ENCODE measurements at places on chromosomes 6 and 20.

GRCh38 chr6:57974653-57975052 lies 657.2 kb downstream of the PRIM2 start:
- DNase-seq: no peak

DNA sequence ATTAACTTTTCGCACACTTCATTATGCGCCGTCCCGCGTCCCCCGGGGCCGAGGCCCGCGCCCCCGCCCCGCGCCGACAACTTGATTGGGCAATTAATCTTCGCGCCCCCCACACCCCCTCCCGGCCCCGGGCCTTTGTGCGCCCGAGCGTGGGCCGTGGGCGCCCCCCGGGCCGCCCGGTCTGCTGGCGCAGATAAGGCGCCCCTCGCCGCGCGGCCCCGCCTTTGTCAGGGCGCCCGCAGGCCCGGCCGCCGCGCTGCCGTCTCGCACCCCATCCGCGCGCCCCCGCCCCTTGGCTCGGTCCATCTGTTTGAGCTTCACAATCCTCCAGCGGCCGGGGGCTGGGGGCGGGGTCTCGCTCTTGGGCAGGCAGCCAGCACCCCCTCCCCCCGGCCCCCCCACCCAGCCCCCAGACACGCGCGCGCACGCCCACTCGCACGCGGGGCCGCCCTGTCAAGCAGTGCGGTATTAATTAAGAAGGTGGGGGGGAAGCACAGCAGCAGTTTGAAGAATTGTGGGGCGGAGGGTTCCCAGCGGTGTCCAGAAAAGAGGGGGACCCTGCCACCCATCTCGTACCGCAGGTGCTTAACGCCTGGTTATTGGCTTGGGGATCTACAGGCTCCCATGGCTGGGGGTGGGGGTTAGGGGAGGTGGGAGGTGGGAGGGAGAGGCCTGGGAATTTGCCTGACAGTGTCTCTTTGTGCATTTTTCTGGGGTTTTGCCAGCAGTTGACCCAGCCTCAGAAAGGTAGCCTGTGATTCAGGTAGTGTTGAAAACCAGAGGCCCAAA lies 34.6 kb upstream of the SCRT2 start:
- peak; percentile 73 for DNase-seq

DNA sequence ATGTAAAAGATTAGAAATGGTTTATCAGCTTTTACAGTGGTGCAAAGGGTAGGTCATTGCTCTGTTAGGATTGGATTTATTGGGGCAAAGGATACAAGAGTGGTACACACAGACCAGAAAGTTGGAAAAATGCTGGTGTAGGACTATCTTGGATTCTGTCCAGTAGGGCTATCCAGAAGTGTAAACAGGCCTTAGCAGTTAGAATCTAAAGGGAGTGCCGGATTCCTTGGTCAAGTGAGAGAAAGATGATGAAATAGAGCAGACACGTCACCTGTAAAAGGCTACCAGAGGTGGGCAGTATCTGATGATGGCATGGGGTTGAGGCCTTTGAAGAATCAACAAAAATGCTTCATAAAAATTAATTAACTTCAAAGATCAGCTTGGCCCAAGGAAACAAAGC lies 975.9 kb downstream of the KIF16B start:
- no peak for DNase-seq

DNA sequence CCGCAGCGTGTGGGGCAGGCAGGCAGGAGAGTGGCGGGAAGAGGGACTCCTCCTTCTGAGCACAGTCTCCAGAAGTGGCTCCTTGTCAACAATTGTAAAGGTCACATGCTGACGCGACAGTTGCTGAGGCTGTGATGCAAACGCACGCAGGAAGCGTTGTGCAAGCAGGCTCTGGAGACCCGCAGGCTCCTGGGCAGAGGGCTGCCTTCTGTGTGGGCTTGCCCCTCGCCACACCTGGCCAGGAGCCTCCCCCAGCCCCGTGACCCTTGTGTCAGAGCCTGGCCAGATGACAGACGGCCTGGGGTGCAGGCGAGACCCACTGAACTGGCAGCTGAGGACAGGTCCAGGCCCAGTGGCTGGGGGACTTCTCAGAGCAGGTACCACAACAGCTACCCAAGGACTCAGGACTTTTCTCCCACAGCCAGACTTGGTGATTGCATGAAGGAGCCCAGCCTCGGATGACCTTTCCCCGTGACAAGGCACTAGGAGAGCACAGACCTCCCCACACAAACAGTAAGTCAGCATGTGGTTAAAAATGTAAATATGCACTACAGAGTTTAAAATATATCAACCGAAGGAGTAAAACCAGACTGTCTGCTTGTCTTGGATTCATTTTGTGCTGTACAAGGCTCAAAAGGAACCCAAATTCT lies 222.1 kb upstream of the RREB1 start:
- DNase-seq: no peak

GRCh38 chr6:134640229-134640628 lies 309.7 kb downstream of the ALDH8A1 start:
- DNase-seq: no peak

- DNase-seq: no peak
Measured at GRCh38 chr20:15063081-15063480, 725.7 kb upstream of the FLRT3 start.

DNA sequence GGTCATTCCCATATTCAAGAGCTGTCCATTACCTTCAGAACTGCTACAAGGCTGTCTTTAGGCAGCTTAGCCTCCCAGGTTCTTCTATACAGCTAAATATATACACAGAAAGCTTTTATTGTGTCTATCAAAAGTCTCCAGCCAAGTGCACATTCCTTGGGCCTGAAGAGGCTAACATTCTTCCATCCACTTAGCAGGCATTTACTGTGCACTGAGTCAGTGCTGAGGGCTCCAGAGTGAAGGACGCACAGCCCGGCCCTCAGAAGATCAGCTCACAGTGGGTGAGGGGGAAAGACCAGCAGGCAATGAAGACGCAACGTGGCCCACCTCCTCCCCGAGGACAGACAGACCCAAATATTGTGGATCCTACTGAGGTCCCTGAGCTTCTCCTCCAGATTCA lies 569.9 kb downstream of the CDH26 start:
- no peak for DNase-seq

DNA sequence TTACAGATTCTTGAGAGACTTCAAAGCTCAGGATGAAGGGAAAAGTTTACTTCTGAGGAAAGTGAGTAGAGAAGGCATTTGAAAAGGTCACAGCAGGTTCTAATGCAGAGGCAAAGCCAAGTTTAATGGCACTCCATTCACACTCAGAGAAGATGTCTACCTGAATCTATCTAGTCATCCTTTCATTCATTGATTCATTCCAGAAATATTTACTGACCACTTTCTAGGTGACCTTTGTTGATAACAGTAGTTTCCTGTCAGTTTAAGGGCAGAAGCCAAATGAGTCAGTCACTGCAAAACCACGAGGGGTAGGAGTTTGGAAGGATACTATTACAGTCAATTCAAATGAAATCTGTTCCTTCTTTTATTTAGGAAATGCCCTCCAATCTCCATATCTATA lies 30.8 kb downstream of the FBXO5 start:
- no peak for DNase-seq

- DNase-seq: no peak
Measured at GRCh38 chr6:35088281-35089215, 52.6 kb downstream of the TCP11 start.

DNA sequence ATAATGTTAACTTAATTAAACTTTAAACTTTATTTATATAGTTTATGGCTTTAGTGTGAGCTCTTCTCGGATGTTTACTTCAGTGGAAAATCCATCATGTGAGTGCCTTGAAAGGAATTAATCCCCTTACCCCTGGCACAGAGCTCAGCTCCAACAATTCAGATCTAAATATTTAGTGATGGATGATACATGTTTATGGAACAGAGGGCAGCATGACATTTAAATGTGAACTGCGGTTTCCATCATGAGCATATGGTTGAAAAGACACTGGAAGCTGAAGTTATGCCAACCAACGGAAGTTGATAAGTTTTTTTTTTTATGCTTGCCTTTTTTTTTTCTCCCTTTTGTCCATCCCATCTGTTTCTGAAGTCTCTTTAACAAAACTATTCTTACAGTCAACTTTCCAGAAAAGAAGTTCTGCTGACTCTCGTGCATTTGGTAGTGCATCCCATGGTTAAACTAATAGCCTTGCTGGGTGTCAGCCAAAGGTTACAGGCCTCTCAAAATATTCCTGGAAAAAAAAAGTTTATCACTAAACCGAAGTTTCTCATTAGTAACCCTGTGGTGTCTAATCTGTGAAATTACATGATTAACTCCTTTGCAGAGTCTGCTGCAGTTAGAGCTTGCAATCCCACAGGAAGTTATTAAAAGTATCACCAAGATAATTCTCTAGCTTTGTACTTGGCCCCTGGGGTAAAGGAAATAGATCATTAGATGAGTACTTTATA lies 243.9 kb upstream of the TCF21 start:
- no peak for DNase-seq

DNA sequence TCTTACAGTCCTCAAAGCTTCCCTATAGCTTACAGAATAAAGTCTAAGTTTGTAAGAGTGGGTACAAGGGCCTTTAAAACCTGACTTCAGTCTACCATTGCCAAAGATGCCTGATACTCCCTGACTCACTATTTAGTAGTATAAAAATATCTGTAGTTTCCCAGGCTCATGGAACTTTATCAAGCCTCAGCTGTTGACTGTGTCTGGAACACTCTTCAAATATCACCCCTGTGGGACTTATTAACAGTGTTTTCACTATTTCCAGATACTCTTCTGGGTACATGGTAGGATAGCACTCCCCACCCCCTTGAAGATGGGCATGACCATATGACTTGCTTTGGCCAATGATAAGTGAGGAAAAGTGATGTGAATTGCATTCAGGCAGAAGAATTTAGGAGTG lies 105.3 kb upstream of the TENT5A start:
- no peak for DNase-seq

- DNase-seq: no peak
Measured at GRCh38 chr6:152893187-152893586, 89.7 kb downstream of the FBXO5 start.

DNA sequence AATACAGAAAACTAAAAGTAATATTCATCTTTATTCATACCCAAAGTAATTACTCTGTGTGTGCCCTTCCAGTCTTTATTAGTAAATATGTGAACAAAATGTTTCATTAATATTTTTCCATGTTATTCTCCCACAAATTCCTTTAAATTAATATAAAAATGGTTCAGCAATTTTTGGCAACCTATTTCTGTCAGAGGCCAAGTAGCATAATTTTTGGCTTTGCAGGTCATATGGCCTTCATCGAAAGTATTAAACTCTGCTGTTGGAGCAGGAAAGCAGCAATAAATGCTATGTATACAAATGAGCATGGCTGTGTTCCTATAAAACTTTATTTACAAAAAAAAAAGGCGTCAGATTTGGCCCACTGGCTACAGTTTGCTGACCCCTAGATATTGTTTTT lies 16.1 kb downstream of the ZC2HC1B start:
- no peak for DNase-seq

DNA sequence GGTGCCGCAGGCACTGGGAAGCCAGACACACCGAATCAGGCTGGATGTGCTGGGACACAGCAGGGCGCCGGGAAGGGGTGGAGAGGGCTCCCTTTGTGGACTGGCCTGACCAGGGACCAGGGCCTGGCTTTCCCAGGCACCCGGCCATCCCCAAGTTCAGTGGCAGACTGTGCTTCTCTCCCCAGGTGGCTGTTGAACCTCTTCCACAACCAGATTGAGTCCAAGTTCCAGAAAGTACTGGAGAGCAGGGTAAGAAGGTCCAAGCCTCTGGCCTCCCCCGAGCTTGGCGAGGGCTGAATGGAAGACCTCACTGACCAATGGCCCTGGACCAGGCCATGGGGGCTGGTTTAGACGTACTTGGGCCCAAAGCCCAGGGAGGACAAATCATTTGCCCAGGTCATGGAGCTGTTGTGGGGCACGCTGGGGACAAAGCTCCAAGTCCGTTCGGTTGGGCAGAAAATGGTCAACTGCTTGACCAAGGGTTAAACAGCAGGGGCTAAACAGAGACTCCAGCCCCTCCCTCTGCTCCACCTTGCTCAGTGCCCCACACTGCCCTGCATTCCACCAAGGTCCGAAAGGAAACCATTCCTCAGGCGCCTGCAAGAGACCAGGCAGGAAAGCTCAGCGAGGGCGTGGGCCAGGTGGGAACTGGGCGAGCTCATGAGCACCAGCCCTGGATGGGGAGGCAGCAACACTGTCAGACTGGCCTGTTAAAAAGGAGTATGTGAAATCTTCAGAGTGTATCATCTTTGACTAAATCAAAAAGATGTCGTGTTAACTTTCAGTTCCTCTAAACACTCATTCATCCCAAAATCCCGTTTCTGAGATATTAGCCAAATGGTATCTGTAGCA lies 9.1 kb downstream of the LBP start:
- no peak for DNase-seq

- DNase-seq: no peak
Measured at GRCh38 chr6:98587555-98587954, 246.8 kb upstream of the POU3F2 start.

DNA sequence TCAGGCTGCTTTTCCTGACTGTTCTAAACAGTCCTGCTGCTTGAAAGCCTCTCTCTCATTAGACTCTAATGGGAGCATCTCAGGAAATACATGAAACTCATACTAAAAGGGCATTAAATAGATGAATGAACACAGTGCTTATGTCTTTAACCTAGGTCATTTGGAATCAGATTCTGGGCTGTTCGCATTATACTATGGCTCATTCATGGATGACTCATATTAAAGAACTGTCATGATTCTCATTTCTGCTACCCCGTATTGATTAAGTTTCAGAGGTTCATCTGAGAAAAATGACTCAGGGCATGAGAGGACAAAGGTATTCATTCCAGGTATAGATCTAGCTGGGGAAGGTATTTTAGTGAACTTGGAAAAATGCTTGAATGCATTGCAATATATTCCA lies 335.5 kb downstream of the GJA1 start:
- DNase-seq: no peak

GRCh38 chr20:35301426-35301825 lies 9.2 kb upstream of the FAM83C start:
- no peak for DNase-seq

- no peak for DNase-seq
Measured at GRCh38 chr6:6893701-6894100, 214.1 kb upstream of the RREB1 start.

DNA sequence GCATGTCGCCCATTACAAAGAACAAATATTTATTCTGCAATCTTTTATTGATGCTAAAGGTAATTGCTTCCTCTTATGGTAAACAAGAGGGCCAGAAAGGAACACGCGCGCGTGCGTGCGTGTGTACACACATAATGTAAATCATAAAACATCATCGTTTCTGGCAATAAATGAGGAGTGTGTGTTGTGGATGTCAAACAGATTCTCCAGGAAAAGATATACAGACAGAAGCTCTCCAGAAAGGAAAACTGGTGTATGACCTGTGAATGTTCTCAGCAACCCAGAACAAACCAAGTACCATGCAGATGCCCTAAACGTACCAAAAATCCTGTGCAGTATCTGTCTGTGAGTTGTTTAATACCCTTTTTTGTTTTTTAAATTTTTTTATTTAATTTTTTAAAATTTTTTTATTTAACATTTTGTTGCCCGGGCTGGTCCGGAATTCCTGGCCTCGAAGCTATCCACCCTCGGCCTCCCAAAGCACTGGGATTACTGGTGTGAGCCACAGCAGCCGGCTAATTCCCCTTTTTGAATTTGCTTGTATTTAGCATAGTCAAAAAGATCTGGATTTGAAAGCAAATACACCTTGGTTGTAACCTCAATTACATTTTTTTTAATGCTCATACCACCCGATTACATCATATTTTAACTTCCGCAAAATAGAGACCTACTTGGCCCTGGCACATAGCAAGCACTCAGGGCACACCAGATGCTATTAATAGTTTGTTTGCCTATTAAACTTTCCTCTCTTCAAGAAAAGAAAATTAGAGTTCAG lies 909 bp upstream of the NUDT3 start:
- DNase-seq: no peak

GRCh38 chr20:50691573-50692551 lies 520 bp upstream of the RIPOR3 start:
- DNase-seq: peak; percentile 60

All from neural progenitor cell (in vitro differentiated cells).